Right ventricle myocardium superior (tissue), 1 donor: ENCODE measurements at places on chromosomes 16 and 17. TPM values are rescaled to one million over a fixed set of nuclear protein-coding genes. Genes with fewer than 3 reads are reported as not detected.
A peak's percentile ranks its signal among the peaks of the same experiment; 100 is the strongest.

DNA sequence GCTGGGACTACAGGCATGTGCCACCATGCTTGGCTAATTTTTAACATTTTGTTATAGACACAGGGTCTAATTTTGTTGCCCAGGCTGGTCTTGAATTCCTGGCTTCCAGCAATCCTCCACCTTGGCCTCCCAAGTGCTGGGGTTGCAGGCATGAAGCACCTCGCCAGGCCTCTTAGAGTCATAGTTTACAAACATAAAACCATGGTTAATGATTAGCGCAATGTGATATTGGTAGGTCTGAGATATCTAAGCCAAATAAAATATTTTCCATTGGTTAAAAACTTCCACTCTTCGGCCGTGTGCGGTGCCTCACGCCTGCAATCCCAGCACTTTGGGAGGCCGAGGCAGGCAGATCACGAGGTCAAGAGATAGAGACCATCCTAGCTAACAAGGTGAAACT is 16.6 kb downstream of the TXNDC11 start:
- no peak for DNase-seq

FOXF1 gene
- 0.11 TPM for total RNA-seq

DNA sequence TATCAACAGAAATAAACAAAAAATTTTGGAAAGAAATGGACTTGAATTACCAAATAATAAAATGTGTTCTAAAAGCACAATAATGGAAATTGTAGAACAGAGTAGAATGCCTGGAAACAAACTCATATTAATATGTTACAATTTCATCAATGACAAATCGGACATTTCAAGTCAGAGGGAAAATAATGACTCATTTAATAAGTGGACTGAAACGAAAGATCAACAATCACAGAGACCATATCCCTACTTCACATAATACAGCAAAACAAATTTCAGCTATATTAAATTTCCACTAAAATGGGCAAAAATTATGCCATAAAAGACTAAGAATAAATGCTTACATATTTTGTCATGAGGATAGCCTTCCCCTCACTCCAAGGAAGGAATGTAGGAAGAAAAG is 25.7 kb downstream of the CDYL2 start:
- no peak for DNase-seq

DNA sequence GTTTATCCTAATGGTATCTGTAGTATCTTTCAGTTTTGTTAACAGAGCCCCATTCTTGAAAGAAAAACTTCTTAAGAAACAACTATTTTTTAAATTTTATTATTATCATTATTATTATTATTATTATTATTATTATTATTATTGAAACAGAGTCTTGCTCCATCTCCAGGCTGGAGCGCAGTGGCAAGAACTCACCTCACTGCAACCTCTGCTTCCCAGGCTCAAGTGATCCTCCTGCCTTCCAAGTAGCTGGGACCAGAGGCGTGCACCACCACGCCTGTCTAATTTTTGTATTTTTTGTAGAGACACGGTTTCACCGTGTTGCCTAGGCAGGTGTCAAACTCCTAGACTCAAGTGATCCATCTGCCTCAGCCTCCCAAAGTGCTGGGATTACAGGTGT is 23.4 kb downstream of the SUPT6H start:
- no peak for DNase-seq

GRCh38 chr17:5813357-5813756 is 229.0 kb upstream of the NLRP1 start:
- DNase-seq, result no peak

GRCh38 chr17:10155371-10156076 is 42.9 kb downstream of the GAS7 start:
- DNase-seq, result no peak

DNA sequence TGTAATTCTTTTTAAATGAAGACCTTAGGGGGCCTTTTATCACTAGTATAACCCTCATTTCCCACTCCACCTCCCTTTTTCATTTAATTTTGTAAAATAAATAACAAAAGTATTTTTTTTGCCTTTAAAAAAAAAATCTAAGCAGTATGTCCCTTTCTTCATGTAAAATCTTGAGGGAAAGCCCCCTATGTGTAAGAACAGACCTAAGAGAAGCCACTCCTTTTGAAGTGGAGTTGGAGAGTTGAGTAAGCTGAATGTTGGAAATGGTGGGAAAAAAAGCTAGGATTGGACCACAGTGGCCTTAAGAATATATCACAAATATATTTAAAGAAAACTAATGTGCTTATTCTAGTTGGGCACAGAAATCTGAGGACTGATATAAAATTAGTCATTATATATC is 44.5 kb upstream of the INTS2 start:
- DNase-seq, result no peak

GRCh38 chr17:42782166-42783061 is 2.0 kb downstream of the WNK4 start:
- no peak for DNase-seq

DNA sequence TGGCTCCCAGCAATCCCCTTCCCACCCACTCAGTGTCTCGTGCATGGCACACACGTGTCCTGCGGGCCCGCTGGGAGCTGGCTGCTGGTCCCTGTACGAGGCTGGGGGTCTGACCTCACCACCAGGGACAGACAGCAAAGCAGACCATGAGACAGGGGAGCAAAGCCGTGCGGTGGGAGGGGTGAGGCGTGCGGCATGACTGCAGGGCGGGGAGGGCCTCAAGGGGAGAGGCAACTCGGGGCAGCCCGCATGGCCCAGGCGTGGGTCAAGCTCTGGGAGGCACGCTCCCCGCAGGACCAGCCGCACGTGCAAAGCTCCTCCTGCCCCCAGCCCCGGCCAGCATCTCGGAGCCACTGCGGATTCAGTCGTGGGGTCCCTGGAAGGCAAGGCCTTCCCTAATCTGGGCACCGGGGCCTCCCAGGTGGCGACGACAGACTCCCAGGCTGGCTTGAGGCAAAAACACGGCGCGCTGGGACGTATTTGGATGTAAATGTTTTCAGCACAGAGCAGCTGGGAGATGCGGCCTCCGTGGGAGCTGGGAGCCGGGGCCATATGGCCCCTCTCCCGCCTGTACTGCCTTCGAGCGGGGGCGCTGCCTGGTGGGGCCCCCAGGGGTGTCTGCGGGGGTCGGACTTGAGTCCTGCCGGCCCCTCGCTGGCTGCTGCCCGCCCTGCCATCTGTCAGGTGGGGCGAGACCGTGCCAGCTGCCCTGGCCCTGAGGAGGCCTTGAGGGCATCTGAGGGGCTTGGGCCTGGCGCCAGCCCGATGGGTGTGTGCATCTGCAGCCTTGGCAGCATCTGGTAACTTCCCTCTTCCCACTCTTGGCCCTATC is 12.2 kb upstream of the CBFA2T3 start:
- no peak for DNase-seq

CCL18 gene
- total RNA-seq, result 2.7 TPM

OTOP3 gene
- not detected for total RNA-seq

PYDC1 gene
- not detected for total RNA-seq

DNA sequence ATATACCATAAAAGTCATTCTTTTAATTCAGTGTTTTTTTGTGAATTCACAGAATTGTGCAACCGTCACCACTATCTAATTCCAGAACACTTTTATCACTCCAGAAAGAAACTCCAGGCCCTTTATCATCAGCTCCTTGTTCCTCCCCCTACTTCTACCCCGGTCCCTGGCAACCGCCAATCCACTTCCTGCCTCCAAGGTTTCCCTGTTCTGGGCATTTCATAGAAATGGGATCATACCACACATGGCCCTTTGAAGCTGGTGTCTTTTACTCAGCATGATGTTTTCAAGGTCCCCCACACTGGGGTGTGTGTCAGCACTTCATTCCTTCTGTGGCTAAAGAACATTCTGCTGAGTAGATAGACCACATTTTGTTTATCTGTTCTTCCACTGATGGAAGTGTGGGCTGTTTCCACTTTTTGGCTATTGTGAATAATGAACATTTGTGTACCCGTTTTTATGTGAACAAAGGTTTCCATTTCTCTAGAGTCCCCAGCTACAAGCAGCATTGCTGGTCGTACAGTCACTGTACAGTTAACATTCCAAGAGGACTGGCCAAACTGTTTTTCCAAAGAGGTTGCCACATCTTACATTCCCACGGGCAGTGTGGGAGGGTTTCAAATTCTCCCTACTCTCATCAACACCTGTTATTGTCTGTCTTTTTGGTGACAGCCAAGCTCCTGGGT is 75.8 kb upstream of the ZNF469 start:
- DNase-seq, result peak; percentile 20

DNA sequence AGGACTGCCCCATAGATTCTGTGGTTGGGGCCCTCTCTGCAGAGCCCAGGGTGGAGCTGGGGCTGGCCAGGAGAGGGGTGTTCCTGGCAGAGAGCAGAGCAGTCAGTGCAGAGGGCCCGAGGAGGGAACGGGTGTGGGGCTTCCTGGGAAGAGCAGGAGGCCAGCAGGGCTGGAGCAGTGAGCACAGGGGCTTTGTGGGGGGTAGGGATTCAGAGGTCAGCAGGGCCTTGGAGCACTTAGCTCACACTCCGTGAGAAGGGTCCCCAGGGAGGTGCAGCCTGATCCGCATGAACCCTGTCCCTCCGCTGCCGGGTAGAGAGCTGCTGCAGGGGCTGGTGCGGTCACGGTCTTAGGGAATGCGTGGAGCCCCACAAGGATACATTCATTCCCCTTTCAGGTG is 113.0 kb upstream of the CIBAR2 start:
- no peak for DNase-seq

GRCh38 chr17:79732254-79732653 is 1.5 kb downstream of the ENPP7 start:
- no peak for DNase-seq

GRCh38 chr17:29591146-29591736 is 1.7 kb upstream of the ANKRD13B start:
- DNase-seq, result peak; percentile 74

NLRC3 gene
- total RNA-seq, result 0.89 TPM

SMTNL2 gene
- 40.4 TPM for total RNA-seq

DNA sequence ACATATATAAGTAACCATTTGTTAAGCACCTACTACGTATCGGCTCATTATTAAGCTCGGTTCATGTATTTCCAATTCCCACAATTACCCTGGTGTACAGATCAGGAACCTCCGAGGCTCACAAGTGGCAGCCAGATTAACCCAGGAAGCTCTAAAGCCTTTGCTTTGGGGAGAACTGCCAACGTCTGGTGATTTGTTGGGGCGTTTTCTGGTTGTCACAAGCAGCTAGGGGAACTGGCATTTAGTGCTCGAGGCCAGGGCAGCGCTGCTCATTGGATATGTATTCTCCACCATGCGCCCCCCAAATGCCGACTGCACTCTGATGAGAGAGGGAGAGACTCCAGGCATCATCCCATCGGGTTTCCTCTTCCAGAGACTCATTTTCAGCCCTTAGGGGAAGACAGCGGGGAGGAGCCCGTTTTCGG is 541 bp downstream of the ZNF18 start:
- no peak for DNase-seq

DNA sequence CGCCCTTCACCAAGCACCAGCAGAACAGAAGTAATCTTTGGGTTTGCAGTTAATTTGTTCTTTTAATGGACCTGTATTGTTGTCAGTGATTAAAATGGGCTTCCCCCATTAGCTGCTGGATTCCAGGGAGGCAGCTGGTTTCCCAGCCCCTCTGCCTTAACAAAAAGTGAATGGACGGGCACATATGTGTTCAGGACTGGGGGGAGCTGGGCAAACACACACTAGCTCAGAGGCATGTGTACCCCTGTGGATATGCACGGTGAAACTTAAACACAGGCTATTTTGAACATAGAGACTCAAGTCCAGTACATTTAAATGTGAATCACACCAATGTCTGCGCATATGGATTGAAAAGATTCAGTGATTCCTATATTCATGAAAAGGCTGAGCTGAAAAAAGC is 25.5 kb upstream of the TMEM132E start:
- no peak for DNase-seq

DNA sequence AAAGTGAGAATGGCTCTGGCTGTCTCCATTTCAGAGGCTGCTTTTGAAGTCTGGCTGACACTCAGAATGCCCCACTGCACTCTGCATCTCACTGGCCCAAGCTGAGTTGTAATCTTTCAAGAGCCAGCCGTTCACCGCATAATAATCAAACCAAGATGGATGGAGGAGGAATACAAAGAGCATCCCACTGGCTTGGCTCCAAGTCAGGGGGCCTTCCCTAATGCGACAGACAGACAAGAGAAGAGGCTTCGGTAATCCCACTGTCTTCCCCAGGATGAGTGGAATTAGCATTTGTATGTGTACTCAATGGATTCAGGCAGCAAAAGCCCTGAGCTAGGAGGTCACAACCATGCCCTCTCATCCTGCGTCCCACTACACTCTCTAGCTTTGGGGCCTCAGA is 68.0 kb downstream of the CBLN1 start:
- no peak for DNase-seq

SLC6A2 gene
- not detected for total RNA-seq

CPPED1 gene
- total RNA-seq, result 12.1 TPM

GRIN2A gene
- 4.1 TPM for total RNA-seq

- no peak for DNase-seq
Measured at GRCh38 chr17:12634789-12635414, 30.8 kb upstream of the MYOCD start.

MYOCD gene
- total RNA-seq, result 33.7 TPM

DNA sequence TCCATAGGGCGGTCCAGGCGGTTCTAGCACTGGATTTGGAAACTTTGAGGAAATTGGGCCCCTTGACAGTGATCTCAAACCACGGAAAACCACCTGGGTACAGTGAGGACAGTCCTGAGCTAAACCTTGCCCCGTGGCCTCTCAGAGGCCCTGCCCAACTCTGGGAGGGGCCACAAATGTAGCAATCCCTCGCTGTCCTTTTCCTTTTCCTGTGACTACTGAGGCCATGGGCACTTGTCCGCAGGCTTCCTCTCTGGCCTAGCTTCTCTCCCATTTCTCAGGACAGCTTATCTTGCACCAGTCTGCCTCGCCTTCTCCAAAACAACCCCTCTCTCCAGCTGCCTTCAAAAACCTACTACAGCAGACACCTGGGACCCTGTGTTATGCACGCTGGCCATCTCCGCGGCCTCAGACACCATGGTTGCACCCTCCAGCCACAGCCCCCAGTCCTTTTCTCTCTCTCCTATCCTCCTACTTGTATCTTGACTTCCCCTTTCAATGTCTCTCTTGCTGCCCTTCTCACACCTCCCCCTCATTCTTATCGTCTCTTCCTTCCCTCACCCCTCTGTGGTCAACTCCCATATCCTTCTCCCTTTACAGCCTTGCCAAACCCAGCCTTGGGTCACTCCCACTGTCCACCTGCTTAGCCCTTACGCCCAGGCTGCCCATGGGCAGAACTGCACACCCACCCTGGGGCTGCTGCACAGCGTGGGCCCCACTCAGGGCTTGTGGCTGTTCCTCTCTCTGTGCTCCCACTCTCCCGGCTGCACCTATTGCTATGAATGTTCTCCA is 7.6 kb downstream of the SCPEP1 start:
- no peak for DNase-seq

ZACN gene
- total RNA-seq, result not detected
